Right renal pelvis (tissue), 4 donors: ENCODE measurements at places on chromosomes 11 and 22.
A peak's percentile ranks its signal among the peaks of the same experiment; 100 is the strongest.

DNA sequence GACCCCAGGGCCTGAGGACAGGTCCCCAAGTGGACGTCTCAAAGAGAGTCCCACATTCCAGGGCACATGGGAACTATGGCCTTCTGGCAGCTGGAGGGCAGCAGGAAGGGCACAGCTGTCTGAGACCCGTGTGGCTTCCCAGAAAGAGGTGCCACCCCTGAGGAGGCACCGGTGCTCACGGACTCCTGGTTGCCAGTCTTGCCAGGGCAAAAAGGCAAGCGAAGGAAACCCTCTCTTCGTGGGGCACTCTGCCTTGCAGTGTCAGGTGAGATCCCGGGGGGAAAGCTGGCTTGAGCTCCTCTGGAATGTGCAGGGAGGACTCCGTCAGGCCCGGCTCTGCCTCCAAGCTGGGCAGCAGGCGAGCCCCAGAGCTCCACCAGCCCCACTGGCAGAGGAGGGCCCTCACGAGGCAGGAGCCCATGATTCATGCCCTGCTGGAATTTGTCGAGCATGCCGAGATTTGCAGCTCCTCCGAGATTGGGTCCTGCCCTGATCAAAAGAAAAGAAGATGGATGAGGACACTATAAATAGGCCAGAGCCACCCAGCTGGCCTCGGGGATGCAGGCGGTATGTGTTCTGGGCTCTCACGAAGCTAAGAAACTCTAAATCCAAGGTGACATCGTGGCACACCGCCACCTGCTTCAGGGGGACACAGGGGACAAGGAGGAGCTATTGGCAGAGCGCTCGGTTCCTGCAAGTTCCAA, 9.9 kb upstream of the CELSR1 start:
- no peak for DNase-seq

DNA sequence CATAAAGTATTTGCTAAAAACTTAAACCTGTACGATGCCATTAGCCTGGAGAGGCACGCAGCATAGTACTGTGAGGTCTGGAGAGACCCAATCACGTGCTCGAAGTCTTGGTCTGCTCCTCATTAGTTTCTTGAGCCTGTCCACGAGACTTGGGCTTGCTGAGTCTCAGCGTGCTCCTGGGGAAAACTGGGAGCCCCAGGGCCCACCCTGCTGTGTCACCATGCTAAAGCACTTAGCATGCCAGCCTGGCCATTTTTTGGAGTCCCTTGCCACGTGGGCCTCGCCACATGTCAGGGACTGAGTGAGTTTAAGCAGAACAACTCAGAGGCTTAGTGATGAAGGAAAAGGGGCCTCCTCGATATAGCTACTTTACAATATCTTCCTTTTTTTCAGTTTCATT, 2.6 kb downstream of the CDC45 start:
- no peak for DNase-seq

- no peak for DNase-seq
Observed at GRCh38 chr11:103450241-103450640, 341.0 kb downstream of the DYNC2H1 start.

GRCh38 chr11:109733245-109733644, 311.3 kb downstream of the C11orf87 start:
- no peak for DNase-seq

GRCh38 chr11:2097356-2097997, 41.7 kb downstream of the IGF2 start:
- DNase-seq: peak; percentile 58

GRCh38 chr11:61122761-61123160, 20.5 kb downstream of the CD5 start:
- no peak for DNase-seq

- DNase-seq: no peak
Observed at GRCh38 chr22:37074537-37074936, 23.0 kb downstream of the KCTD17 start.

DNA sequence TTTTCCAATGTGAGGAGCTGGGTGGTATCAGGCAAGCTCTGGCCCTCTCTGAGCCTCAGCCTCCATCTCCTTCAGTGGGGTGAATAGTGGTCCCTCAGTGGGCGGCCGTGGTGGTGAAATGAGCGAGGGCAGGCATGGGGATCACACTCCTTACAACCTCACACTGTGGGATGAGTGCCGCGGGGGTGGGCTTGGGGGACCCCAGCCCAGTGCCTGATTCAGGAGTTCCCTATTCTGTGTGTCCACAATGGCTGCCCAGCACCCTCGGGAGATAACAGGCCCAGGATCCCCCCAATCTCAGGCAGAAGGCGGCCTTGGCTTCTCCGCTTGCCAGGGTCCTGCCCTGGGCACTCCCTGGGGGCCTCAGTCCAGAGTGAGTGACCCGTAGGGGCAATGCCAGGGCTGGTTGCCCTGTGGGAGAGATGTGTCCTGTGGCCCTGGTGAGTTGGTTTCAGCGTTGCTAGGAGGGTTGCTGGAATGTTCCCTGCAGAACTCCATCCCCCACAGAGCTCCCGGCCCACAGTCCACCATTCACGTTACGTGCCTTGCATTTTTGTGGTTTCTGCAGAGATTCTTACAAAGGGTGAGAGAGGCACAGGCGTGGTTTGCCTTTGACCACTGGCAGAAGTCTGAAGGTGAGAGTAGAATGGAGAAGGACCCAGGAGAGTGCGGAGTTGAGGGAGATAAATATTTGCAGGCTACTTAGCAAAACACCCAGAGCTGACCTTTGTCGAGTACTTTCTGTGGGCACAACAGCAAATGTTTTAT, 2.9 kb downstream of the ALDH3B1 start:
- DNase-seq: no peak

- no peak for DNase-seq
Observed at GRCh38 chr11:121575963-121576290, 123.2 kb upstream of the SORL1-AS1 start.

DNA sequence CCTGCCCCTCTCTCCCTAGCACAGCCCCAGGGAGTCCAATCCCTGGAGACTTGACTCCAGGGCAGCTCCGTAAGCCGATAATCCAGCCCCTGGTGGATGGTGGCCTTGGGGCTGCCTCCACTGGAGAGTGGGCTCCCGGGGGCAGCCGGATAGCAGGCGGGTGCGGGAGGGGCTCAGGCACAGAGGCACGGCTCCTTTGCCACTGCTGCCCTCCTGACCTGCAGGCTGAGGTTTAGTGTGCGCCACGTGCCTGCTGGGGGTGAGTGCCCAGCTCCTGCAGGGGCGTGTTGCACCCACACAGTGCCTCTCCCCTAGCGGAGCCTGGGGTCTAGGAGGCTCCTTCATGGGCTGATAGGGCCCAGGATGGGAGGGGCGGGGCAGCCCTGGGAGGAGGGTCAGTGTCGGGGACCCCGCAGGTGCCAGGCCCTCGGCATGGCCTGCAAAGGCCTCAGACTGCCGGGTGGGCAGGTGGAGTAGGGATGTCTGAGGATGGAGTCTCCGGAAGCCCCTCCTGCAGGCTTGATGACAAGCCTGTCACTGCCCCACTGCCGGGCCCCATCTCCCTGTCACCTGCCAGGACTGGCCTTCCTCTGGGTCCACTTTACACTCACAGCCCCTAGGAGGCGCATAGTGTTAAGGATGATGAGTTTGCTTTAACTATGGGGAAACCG, 5.6 kb downstream of the DUSP8 start:
- no peak for DNase-seq

DNA sequence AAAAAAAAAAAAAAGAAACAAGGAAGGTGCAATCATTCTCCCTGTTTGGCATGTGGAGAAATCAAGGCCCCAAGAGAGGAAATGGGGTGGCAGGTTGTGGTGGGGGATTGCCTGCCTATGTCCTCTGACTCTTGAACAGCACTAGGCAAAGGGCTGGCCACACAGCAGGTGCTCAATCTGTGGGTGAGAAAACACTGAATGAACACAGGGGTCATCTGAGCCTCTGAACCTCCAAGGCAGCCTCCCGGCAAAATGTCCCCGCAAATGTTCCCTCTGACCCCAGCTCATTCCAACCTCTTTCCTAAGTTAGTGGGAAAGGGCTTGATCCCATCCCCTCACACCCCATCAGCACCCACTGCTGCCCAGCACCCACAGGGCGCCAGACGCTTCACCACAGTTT, 4.6 kb downstream of the PLA2G6 start:
- DNase-seq: no peak

GRCh38 chr11:122843281-122844141, 5.2 kb downstream of the CRTAM start:
- no peak for DNase-seq

DNA sequence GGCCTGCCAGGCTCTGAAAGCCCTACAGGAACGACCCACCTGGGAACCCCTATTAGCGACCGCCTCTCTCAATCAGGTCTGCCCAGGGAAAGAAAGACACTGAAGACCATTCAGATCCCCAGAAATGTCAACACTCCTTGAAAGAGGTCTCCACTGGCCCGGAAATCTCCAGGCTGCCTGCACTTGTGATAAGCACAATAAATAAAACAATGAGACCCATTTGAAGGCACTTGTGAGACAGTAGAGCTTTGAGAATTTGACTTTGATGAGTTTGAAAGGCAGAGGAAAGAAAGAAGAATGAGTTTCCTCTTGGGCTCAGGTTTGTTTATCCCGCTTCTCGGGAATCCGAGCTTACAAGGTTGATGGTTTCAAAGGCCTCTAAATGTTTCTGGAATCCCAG, 416.3 kb downstream of the BUD13 start:
- DNase-seq: no peak

- DNase-seq: no peak
Observed at GRCh38 chr11:84524422-84525051, 1102.6 kb downstream of the DLG2 start.

DNA sequence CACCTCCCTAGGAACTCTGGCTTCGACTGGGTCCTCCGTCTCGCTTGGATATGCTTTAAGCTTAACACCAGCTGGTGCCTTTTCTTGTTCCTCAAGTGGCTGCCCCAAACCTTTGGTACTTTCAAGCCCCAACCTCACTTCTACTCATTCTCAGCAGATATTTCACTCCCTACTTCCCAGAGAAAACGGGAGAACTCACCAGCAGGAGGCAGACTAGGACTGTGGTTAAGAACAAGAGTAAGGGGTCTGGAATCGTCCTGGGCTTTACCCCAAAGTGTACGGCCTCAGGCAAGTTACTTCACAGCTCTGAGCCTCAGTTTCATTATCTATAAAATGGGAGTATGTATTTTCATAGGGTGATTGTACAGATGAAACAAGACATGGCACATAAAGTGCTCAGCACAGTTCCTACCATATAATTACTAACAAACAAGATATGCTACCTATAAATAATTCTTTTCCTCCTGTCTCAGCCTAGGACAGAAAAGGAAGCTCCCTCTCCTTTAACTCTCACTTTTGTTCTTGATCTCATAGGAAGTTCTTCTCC, 37.8 kb downstream of the PAMR1 start:
- no peak for DNase-seq

DNA sequence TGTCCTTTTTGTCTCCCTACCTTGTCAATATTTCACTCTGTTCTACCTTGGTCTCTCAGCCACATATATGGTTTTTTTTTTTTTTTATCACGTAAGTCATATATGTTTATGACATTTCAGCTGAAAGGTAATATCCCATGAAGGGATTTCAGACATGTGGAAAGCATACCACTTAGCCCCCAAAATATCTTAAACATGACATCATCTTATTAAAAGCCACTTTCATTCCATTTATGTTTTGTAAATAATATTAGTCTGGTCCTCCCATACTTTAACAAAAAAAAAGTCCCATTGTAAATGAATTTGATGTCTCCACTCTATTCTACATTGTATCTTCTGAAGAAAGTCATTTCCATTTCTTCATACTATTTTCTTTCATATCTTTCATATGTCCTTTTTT, 85.4 kb downstream of the CSTPP1 start:
- no peak for DNase-seq

DNA sequence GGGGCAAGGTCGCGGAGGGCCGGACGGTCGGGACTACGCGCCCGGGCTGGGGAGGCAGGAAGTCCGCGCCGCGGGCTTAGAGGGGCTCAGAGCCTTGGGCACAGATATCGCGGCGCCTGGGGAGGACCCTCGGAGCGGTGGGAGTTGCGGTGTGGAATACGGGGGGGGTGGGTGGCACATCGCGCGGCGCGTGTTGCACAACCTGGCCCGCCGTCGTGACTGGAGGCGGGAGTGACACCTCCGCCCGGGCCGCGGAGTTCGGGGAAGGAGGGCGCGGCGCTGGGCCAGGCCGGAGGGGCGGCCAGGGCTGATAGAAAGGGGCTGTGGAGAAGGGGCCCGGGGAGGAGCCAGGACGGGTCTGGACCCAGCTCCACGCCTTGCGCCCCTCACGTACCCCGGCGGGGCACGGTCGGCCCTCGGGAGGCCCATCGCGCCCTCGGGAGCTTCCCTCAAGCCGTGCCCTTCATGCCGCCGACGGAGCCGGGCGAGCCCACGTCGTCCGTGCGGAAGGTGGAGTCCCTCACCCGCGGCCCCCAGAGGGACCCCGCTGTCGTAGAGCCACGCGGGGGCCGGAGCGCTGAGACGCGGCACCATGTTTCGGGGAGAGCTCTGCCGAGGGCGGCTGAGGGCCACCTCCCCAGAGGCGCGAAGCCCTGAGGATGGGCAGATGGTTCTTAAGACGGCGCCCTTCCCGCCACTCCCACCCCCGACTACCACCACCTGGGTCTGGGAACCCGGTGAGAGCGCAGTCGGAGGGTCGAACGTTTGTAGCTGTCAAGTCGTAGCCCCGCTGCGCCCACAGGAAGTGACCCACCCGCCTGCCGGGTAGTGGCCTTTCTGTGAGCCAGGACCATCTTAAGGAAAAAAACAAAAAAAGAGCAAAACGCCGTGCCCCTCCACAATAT, 729 bp downstream of the IL17RA start:
- no peak for DNase-seq

GRCh38 chr22:42791721-42792452, 65.2 kb downstream of the ARFGAP3 start:
- no peak for DNase-seq

DNA sequence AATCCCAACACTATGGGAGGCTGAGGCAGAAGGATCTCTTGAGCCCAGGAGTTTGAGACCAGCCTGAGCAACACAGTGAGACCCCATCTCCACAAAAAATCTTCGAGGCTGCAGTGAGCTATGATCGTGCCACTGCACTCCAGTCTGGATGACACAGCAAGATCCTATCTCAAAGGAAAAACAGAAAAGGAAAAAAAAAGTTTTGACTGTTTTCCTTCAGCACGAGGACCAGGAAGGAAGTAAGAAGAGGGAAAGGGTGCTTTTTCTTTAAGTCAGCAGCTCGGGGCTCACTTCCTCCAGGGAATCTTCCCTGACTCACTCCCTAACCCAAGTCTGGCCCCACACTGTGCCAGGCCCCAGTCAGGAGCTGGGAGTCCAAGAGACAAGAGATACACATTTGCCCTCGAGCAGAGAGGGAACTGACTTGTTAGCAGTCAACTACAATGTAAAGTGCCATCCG, 14.2 kb downstream of the ARRB1 start:
- no peak for DNase-seq

DNA sequence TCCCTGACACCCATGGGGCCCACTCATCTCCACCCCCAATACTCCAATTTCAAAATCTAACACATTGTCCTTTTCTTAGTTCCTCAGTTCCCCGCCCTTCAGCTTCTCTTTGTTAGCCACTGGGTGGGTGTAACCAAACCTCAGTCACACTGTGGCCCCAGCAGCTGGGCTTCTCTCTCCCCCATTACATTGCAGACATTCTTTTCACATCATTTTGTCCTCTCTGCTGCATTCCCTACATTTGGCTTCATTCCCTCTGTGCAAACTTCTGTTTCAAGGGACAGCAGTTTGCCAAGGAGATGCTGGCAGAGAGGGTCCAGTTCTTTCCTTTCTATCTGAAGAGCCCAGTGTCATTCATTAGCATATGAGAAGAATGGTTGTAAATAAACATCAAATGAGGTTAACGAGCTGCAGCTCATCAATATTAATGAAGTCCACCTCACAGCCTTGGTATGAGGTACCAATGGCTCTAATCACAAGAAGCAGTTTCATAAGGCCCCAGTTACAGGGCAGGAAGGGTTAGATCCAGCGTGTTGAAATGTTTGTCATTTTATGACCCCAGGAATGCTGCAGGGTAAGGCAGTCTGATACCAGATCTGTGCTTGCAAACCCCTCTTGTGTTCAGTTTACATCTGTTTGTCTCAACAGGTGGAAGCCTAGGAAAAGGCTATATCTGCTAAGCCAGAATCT, 72.3 kb downstream of the ARFGAP2 start:
- DNase-seq: no peak
